Stimulated activated CD4-positive, alpha-beta T cell treated with anti-CD3 and anti-CD28 coated beads, Interleukin-1b, Interleukin-23, amount 100 ng/mL, for 48 hours (primary cell): ENCODE measurements at places on chromosomes 5 and 9.

DNA sequence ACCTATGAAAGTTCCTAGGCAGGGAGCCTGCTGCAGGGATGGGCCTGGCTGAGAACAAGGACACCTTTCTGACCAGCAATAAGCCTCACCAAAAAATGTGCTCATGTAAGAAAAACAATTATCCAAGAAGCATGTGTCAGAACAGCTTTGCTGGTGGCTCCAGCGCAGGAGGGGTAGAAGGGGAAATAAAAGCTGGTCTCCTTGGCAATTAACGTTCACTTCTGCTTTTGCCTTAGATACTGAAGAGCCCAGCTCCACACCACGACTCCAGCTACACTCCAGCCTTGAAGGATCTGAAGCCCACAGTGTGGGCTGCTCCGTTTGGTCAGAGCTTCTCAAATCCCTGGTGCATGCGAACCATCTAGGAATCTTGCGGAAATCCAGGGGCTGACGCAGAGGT, 107.6 kb upstream of the PHYKPL start:
- no peak for DNase-seq

DNA sequence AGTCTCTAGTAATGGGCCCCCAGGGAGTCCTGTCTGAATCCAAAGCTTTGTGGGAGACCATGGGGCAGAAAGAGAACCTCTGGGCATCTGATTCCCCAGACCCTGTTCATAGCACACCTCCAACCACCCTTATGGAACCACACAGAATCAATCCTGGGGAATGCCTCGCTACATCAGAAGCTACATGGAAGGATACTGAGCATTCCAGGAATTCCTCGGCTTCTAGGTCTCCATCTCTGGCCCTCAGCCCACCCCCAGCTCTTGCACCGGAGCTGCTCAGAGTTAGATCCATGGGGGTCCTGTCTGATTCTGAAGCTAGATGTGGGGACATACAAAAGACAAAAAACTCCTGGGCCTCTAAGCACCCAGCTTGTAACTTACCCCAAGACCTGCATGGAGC, 28.4 kb downstream of the VCP start:
- no peak for DNase-seq

DNA sequence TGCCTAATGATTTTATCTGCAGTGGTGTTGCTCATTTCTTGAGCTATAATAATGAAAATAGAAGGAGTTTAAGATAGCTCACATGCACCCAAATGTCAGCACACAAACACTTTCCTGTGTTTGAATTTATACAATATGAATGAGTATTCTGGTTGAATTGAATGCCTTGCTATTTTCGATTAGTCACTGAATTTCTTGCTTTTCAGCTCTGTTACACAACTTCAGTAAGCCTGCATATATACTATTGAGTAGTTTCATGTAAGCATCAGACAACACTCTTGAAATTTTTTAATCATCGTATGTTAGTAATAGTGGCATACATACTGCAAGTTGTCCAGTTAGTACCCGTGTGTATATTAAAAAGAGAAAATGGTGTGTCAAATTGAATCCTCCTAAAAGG, 281.5 kb upstream of the GRIA1 start:
- DNase-seq, result no peak

DNA sequence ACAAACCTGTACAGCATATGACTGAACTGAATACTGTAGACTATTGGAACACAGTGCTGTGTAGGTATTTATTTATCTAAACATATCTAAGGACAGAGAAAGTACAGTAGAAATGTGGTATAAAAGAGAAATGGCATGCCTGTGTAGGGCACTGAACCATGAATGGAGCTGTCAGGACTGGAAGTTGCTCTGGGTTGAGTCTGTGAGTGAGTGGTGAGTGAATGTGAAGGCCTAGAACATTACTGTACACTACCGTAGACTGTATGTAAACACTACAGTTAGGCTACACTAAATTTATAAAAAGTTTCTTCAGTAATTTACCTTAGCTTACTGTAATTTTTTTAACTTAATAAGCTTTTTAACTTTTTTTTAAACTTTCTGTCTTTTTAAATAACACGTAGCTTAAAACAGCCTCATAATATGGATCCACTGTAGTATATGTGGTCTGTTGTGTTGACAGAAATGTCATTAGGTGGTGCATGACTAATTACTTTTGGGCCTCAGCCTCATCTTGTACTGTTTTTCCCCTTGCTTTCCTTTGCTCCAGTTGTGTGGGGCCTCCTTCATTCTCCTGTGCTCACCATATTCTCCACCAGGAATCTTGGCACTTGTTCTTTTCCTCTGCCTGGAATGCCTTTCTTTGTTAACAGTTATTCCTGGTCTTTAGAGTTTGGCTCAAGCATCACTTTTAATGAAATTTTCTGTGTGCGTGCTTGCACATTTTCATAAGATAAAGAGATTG, 8.8 kb downstream of the SPIN1 start:
- no peak for DNase-seq

DNA sequence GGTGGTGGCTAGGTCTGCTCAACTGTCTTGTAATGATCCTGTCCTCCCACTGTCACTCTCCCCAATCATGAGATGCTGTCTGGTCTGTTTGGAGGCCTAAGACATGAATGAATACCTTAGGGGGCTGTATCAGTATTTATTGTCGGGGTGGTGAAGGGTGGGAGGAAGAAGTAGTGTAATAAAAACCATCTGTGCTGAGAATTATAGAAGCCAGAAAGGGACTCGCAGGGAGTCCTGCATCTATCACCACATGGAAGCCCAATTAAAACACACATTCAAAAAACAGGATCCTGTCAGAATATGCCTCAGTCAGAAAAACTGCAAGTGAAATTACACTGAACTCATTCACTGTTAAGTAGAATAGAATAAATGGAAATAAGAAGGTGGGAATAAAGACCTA, 1134.3 kb upstream of the C9orf72 start:
- no peak for DNase-seq

DNA sequence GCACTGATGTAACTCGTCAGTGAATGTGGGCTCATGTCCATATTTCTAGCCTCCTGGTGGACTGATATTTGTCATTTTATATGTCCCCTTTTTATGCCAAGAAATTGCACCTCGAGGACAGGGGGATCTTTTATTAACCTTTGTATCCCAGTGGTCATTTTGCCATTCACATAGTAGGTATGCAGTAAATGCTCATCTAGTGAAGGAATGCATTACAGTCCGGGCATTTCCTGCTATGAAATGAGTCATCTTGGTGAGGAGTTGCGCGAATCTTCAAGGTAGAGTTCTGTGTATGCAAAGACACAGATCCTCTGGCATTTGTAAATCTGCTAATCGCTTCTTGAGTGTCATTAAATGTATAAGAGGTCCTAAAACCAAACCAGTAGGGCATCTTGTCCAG, 755.5 kb upstream of the ADAMTS16 start:
- no peak for DNase-seq
